Stimulated activated CD8-positive, alpha-beta memory T cell treated with anti-CD3 and anti-CD28 coated beads, Interleukin-4, amount 100 ng/mL, for 48 hours (primary cell): ENCODE measurements at places on chromosomes 1 and 21.

- DNase-seq, result no peak
Measured at GRCh38 chr1:225931270-225932136, 7.5 kb upstream of the PYCR2 start.

DNA sequence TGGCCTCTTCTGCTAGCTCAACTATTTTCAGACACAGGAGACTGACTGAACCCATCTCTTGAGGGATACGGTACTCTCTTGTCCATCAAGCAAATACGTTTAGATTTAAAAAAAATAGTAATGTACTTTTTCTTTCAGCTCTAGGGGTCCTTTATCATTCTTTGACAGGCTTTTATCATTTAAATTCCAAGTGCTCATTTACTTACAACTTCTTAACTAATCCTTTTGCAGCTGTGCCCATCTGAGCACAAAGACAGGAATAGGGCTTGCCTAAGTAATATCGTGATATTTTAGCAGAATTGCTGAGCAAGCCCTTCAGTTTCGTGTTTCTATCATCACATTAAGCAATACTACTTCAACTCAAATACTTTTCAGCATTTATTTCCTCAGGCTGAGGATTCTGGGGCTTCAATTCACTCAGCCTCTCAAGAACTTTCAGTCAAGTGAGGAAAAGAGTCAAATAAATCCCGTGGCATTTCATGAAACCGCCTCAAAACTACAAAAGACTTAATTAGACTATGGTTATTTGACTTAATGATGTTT, 317.6 kb downstream of the BACH1 start:
- no peak for DNase-seq

DNA sequence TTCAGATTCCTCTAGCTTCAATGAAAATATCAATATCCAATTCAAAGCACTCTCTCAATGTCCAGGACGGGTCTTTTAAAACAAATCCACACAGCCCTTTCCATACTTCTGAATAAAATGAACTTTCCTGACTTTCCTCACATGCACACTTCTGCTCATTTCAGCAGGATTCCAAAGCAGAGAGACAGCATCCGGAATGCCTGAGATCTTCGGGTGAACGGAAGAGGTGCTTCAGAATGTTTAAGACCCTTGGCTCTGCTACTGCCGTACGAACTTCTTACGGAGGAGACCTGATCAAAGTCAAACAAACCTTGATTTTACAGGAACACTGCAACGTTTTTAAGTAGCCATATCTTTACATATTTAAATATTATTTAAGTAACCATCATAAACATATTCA, 245.7 kb downstream of the PTBP2 start:
- DNase-seq, result no peak

DNA sequence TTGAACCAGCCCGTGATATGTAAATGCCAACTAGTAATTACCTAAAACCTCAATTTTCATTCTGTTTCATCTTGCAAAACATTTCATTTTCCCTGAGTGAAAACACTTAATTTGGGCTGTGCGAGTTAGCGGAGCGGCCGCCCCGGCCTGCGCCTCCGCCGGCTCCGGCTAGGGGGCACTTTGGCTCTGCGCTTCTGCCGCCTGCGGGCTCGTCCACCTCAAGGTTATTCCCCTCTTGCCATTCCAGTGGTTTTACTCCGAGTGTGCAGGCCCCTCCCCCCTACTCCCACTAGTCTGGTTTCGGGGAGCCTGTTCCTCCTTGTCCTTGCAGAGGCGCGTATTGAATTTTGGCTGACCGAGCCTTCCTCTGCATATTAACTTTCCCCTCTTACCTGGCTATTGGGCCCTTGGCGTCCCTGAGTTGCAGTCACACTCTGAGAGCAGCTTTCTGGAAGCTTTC, 55.6 kb downstream of the PEX14 start:
- no peak for DNase-seq

DNA sequence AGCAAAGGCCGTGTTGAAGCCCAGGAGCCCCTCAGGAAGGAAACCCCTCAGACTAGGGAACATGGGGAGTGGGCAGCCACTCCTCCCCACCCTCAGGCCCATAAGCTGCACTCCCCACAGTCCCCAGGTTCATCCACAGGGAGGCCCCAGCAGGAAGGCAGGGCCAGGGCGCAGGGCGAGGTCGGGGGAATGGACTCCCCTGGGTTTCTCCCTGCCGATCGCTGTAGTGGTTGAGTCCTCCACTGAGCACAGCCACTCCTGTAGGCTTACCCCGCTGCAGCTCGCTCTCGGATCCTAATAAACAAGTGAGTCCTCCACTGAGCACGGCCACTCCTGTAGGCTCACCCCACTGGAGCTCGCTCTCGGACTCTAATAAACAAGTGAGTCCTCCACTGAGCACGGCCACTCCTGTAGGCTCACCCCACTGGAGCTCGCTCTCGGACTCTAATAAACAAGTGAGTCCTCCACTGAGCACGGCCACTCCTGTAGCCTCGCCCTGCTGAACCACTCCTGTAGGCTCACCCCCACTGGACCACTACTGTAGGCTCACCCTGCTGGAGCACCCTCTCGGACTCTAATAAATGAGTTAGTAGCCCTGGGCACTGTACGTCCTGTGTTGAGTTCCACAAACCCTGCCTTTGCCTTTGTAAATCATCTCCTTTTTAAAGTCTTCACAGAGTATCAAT, 16.2 kb upstream of the COL18A1 start:
- no peak for DNase-seq

- DNase-seq, result no peak
Measured at GRCh38 chr1:116833718-116834117, 76.0 kb upstream of the PTGFRN start.

- no peak for DNase-seq
Measured at GRCh38 chr1:23615423-23615822, 56.1 kb upstream of the ID3 start.

- no peak for DNase-seq
Measured at GRCh38 chr1:45930258-45931150, 127.1 kb downstream of the MAST2 start.
